ENCODE measurements at places on chromosomes 16 and 17. TPM values are rescaled to one million over a fixed set of nuclear protein-coding genes. Genes with fewer than 3 reads are reported as not detected.

GRCh38 chr16:87351320-87351698 lies 32.3 kb downstream of the FBXO31 start:
- DNase-seq: no peak

GRCh38 chr16:50261707-50262235 lies 4.6 kb upstream of the ADCY7 start:
- no peak for DNase-seq

- no peak for DNase-seq
Measured at GRCh38 chr16:24759006-24759405, 29.6 kb downstream of the TNRC6A start.

- DNase-seq: no peak
Measured at GRCh38 chr17:49089094-49089493, 43.5 kb upstream of the B4GALNT2 start.

The CA4 gene
- 0.18 TPM for total RNA-seq

The SEPHS2 gene
- 14.0 TPM for total RNA-seq

DNA sequence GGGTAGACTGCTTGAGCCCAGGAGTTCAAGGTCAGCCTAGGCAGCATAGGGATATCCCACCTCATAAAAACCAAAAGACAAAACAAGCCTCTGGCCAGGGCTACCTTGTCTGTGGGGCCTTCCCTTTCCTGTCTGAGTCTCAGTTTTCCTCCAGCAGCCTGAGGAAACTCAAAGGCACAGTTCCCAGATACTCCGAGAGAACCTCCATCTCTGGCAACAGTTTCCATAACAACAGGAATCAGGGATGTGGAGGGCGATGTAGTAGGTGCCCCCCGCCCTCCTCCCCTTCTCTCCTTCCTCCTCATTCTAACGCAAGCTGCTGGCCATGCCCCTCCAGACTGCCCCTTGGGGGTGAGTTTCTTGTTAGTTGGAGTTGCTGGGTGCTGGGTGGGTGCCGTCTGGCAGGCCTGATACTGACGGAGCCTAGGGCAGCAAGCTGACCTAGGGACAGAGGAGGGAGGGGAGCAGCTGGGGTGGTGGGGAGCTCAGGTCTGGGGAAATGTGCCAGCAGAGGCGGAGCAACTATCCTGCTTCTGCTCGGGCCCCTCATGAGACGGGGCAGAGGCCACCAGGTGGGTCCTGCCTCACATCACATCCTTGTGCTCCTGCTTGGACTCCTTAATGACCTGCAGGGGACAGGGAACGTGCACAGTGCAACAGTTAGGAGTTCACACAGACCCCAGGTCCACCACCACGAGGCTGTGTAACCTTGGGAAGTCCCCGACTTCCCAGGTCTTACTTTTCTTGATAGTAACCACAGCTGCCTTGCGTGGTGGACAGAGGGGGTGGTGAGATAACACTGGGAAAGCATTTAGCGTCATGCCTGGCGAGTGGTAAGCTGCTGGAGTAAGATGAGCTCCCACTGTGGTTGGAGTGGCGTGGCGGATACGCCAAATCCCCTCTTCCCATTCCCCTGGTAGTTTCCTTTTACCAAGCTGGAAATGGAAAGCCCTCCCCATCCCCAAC lies 7.8 kb upstream of the EFTUD2 start:
- peak; percentile 61 for DNase-seq

The SNX20 gene
- total RNA-seq: not detected

DNA sequence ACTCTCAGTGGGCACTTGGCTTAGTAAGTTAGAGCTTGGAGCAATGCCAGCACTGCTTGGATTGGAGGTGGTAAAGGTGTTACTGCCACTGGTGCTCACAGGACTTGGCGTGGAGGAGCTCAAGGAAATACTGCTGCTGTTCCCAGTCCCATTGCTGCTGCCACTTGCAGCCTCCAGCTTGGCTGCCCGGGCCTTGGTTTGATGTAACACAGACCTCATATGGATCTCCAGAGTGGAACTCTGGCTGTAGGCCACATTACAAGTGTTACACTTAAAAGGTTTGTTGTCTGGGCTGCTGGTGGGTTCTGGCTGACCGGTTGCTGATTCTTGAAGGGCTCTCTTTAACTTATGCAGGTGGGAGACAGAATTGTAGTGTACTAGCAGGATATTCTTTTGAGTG lies 250.3 kb downstream of the ZFHX3 start:
- DNase-seq: peak; percentile 86

GRCh38 chr17:8619294-8619693 lies 11.2 kb downstream of the MYH10 start:
- DNase-seq: no peak

- peak; percentile 65 for DNase-seq
Measured at GRCh38 chr16:85187002-85187401, 74.7 kb upstream of the CIBAR2 start.

GRCh38 chr17:34579017-34579946 lies at the start of gene TMEM132E:
TSS of gene TMEM132E (plus strand) at chr17:34579582. CDS start at chr17:34581077, 1,495 bp downstream.
- DNase-seq: peak; percentile 74

- no peak for DNase-seq
Measured at GRCh38 chr16:14248791-14249190, 177.7 kb downstream of the MRTFB start.

DNA sequence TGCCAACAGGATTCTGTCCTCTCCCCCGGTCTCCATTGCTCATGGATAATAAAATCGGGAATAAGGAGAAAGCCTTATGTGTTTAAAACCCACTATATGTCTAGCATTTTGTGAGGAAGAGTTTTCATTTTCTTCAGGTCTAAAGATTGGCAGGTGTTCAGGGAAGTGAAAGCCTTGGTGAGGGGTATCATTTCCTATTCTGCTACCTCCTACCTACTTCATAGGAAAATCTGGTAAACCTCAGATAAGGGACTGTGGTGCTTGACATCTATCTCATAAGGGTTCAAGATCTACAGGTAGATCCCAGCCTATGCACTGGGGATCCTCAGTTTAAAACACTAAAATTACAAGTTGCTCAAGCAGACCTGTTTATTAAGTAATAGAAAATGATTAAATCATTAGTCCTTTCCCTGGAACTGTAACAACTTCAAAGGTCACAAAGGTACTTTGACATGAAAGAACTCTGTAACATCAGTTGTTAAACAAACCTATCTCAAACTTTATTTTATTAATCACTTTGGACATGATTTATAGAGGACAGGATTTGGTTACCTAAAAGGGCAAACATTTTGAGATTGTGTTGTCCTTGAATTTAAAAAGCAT lies 6.5 kb downstream of the MOSMO start:
- no peak for DNase-seq

DNA sequence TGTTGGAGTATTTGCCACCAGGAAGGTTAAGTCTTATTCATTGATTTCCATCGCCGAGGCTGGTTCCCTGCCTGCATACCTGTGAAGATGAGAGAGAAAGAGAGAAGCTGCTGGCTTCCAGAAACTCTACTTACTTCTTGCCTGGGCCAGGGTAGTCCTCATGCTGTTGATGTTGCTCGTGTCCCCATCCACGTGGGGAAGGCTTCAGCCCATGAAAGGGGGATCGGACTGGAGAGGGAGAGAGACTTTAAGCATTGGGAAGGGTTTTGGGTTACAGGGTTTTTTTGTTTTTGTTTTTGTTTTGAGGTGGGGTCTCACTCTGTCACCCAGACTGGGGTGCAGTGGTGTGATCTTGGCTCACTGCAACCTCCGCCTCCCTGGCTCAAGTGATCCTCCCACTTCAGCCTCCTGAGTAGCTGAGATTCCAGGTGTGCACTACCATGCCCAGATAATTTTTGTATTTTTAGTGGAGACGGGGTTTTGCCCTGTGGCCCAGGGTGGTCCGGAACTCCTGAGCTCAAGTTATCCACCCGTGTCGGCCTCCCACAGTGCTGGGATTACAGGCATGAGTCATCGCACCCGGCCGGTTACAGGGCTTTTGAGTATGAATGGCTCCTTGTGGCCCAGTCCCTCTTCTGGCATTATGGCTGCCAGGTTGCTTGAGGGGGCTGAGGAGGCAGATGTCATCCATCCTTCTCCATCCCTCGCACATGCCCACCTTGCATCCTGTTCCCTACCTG lies 26.6 kb downstream of the ITGB3 start:
- DNase-seq: no peak

DNA sequence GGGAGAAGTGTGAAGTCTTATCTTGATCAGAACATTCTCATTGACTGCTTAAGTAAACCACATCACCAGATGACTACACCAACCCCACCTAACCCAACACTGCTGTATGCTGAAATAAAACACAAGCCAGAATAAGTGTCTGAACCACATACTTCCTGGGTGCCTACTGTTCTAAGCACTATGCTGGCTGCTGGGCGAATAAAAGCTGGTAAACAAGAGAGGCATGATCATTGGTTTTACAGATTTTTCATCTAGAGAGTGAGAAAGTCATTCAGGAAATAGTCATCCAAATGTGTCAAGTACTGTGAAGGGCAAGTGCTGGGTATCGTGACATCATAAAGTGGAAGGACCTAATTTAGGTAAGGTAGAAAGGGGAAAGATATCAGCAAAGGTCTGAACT lies 199.0 kb upstream of the SOX9 start:
- no peak for DNase-seq

GRCh38 chr17:79950751-79951150 lies 84.9 kb downstream of the TBC1D16 start:
- DNase-seq: no peak

GRCh38 chr16:17685447-17685846 lies 214.7 kb upstream of the XYLT1 start:
- DNase-seq: no peak

The AANAT gene
- total RNA-seq: 0.33 TPM

- no peak for DNase-seq
Measured at GRCh38 chr17:219696-220095, 38.2 kb upstream of the DOC2B start.

DNA sequence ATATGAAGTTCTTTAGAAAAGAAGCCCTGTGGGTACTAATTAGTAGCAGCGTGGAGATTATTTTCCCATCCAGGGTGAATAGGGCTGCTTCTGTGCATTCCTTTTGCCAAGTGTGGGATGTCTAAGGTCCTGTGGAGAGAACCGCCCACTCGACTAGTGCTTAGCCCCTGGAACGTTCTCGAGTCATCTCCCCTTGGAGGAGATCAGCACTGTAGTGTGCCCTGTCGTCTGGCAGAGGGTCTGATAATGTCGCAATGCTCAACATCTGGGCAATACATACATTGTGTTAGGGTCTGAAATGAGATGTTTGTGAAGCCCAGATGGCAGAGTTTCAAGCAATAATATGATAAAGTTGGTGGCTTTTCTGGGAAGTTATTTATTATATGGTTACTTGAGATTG lies 64.8 kb downstream of the SPECC1 start:
- no peak for DNase-seq

DNA sequence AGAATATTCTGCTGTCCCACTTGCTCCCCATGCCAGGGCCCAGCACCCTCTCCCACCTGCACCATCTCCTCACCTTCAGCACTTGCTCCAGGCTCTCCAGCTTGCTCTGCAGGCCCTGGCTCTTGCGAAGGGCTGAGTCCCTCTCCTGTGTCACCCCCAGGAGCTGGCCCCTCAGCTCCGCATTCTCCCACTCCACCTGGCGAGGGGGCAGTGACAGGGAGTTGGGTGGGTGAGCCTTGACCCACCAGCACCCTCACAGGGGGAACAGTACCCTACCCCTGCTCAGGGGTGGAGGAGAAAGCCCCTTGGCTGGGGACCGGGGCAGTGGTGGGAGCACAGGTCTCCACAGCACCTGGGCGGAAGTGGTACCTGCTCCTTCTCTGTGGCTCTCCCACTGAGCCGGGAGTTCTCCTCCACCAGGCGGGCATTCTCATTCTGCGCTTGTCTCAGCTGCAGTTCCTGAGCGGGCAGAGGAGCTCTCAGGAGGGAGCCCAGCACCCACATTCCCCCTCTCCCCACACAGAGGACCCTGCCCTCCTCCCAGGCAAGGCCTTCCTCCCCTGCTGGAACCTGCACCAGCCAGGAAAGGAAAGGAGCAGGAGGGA lies 5.9 kb downstream of the TSPOAP1 start:
- DNase-seq: no peak

- no peak for DNase-seq
Measured at GRCh38 chr17:39663340-39663687, 1.8 kb upstream of the TCAP start.

The SLFN14 gene
- 0.21 TPM for total RNA-seq

- no peak for DNase-seq
Measured at GRCh38 chr16:89476379-89476778, 14.0 kb downstream of the ANKRD11 start.

The FSCN2 gene
- total RNA-seq: 9.0 TPM

- DNase-seq: no peak
Measured at GRCh38 chr16:28212532-28212873, 738 bp upstream of the XPO6 start.

DNA sequence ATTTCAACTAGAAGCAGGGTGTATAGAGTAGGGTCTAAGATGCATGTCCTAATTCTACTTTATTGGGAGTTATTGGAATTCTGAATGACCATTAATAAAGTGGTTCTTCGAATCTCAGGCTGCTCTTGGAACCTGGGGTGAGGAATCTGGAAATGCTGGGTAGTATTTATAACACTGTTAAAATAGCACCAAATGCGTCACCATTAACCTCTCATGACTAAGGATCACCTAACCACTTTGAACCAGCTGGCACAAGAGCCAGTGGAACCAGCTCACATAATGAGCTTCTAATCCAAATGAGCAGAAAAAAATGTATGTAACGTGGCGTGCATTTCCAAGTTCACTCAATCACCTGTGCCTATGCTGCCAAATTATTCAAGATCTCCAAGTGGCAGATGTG lies 281.7 kb downstream of the GRIN2A start:
- no peak for DNase-seq

The KCNJ12 gene
- 13.4 TPM for total RNA-seq

GRCh38 chr17:42886283-42887176 lies 14.1 kb upstream of the G6PC1 start:
- no peak for DNase-seq

GRCh38 chr17:80967404-80967872 lies 24.2 kb upstream of the CHMP6 start:
- no peak for DNase-seq

The CDH3 gene
- 342 TPM for total RNA-seq

The ENO3 gene
- 1,068 TPM for total RNA-seq

DNA sequence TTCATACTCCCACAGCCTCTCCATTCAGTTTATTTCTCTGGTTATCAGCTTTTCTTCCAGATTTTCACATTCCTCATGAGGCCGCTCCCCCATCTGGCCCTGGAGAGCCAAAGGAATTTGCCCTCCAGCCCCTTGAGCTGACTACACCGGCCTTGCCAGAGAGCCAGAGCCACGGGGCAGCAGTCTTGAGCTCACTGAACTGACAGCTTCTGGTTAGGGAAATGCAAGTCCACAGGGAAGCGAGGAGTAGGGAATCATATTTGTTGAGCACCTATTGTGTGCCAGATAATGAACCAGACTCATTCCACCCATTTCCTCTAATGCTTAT lies 102.4 kb downstream of the ABCC12 start:
- DNase-seq: peak; percentile 90

GRCh38 chr17:41769346-41769862 lies 17.1 kb downstream of the JUP start:
- no peak for DNase-seq

- no peak for DNase-seq
Measured at GRCh38 chr17:78645421-78646295, 68.5 kb upstream of the DNAH17 start.

The ZG16B gene
- total RNA-seq: not detected
